ENCODE measurements at places on chromosomes 2 and 18.

DNA sequence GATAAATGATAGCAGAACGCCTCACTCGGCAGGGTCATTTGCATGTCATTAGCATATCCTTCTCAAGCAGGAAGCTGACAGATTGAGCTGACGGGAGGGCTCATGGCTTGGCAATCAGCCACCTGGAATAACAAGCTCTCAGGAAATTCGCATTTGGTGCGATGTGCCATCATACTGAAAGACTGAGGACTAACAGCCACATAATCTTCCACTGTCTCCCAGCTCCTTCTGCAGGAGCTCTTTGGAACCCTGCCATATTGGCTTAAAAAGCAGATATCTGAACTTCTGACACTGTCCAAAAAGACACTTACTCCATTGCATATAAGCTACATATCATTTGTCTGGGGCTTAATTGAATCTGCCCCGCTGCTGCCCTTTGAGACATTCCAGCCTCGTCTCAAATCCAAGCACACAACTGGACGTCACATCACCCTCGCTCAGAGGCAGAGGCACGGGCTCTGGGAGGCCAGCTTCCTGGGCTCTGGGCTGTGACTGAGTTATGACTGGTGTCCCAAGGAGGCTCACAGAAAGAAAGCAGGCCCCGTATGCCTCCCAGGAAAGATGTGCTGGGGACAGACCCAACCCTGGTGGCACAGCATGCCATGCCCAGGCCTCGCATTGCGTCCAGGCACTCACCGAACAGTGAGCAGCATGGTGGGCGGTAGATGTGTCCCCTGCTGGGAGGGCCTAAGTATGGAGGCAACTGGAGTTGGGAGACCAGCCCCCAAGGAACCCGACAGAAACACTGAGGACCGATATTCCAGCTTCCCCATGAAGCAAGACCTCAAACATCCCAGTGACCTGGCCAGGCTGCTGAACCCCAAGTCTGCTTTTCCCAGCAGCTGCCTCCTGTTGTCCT lies 228.0 kb downstream of the ATAD2B start:
- DNase-seq, result no peak

DNA sequence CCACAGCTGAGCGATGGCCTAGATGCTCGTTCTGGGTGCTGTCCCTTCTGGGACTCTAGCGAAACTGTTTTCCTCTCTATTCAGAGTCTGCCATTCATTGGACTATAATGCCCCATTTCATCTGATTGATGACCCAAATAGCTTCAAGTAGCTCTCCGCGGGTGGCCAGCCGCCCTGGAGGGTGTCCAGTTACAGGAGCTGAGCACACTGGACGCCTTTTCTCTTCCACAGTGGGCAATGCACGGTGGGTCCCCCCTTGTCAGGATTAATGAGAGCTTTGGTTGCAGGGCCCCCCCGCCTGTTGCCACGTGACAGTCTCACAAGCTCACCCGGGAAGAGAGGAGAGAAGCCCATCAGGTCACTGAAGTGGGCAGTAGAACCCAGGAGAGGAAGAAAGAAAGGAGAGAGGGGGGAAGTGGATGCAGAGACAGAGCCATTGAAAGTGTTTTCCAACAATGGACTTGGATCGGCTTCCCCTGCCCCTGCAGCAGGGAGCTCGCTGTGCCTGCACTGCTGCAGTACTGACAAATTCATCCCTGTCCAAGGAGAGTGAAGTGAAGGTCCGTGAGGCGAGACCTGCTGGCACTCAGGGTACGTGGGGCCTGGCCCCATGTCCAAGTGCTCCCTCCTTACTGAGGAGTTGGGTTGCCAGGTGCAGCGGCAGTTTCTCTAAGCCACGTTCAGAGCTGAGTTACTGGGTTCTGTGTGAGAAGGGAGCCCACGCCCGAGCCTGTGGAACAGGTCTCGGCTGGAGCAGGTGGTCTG lies 44.8 kb downstream of the DIPK1C start:
- no peak for DNase-seq

GRCh38 chr18:58891776-58892175 lies 27.1 kb downstream of the ZNF532 start:
- DNase-seq, result no peak

DNA sequence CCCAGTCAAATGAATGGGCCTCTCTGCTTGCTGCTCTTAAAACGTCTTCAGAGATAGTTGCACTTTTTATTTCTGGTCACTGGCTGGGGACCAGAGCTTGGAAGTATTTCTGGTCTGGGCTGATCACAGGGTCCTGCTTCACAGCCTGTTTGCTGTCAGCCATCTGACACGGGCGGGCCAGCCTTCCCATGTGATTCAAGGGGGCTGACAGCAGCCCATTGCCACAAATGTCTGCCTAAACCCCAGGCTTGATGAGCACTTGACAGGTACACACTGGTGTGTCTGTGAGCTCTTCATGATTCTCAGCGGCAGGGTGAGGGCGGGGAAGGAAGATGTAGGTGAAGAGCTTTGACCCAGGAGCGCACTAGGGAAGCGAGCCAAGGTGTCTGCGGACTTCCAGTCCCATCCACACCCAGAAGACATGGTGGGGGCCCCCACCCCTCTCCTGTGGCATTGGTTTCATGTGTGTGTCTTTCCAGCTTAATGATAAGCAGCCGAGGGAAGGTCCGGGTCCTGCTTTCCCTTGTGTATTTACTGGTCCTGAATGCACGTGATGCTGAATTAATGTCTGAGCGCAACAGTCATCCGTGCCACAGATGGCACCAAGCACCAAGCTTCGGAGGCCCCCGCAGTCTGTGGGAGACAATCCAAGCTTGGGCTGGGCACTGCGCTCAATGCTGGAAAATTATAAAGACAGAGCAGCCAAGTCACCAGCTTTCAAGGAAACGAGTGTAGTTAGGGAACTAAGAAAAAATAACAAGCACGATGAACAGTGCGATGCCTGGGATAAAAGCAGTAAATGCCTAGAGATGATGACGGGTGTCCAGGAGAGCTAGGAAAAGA lies 73.3 kb downstream of the SH3BP4 start:
- DNase-seq, result no peak

GRCh38 chr2:169108099-169108884 lies 38.9 kb downstream of the DHRS9 start:
- no peak for DNase-seq

DNA sequence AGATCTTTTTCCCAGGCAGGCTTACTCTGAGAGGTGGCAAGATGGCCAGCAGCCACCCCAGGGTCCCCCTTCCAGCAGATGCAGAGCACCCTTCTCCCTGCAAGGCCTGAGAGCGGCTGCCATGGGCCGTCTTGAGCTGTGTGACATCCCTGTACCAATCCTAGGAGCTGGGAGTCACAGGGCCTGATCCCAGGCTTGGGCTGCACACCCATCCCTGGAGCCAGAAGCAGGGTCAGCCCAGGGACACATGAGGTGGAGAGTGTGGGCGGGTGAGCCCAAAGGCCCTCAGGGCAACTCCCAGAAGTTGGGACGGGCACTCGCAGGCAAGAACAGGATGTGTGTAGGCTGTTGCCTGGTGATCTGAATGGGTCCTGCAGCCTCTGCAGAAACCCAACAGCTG lies 40.5 kb downstream of the CROCC2 start:
- no peak for DNase-seq

- DNase-seq, result no peak
Measured at GRCh38 chr2:235810846-235811245, 317.0 kb downstream of the AGAP1 start.

GRCh38 chr2:103738606-103739005 lies 976.8 kb downstream of the TMEM182 start:
- no peak for DNase-seq

DNA sequence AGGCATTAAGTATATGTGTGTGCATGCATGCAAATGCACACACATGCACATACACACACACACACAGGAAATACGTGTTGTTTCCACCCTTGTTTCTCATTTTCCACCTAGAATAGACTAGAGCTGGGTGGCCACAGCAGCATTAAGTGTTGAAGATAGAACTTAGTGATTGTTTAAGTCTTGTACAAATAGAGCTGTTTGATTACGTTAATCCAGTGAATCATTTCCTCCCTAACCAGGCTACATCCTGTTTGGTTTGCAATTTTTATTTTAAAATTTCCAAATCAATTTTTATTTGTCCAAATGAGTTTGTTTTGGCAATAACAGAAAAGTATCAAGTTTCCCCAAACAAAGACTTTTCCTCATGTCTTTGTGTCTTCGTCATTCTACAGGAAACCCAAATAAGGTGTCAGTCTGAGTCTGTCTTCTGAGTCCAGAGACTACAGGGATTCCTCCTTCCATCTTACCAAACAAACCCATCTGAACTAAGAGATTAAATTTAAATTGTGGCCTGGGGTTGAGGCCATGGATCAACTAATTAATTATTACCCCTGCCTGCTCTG lies 74.6 kb upstream of the GALNT5 start:
- DNase-seq, result no peak

- no peak for DNase-seq
Measured at GRCh38 chr2:45127891-45128290, 118.6 kb upstream of the SIX2 start.

- no peak for DNase-seq
Measured at GRCh38 chr18:33677891-33678290, 99.9 kb downstream of the ASXL3 start.
